ENCODE measurements at places on chromosomes 2 and 18. TPM values are rescaled to one million over a fixed set of nuclear protein-coding genes. Genes with fewer than 3 reads are reported as not detected.

- H3K4me1 ChIP-seq: no peaks in the 10 kb centered on the region
- H3K27me3 ChIP-seq: no peaks in the 10 kb centered on the region
- H3K36me3 ChIP-seq: no peaks in the 10 kb centered on the region
These were observed 364.0 kb upstream of the SLC14A2 start for GRCh38 chr18:45251236-45251635.

- H3K4me1 ChIP-seq: no peaks in the 10 kb centered on the region
- DNase-seq: no peak
- H3K27ac ChIP-seq: no peak overlapping the region
- H3K4me3 ChIP-seq: no peak overlapping the region
- H3K36me3 ChIP-seq: no peaks in the 10 kb centered on the region
These were observed 7.9 kb upstream of the TMX3 start for GRCh38 chr18:68722821-68723220.

DNA sequence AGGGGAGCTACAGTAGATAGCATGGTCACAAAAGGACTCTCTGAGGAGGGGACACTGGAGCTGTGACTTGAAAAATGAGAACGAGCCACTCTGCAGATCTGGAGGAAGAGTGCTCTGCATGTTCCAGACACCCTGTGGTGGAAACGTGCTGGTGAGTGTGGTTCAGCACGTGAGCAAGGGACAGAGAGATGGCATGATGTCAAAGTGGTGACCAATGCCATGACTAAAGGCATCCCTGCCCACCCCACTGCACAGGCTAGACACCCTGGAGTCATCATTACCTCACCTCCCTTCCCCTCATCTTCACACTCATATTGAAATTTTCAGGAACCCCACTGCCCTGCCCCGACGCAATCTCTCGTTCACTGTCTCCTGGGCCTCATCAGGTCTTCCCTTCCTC is 56.5 kb downstream of the SLC4A5 start:
- H3K4me1 ChIP-seq: peaks cover 43% of the 10 kb centered on the region
- no peaks in the 10 kb centered on the region for H3K27me3 ChIP-seq
- DNase-seq: no peak

DNA sequence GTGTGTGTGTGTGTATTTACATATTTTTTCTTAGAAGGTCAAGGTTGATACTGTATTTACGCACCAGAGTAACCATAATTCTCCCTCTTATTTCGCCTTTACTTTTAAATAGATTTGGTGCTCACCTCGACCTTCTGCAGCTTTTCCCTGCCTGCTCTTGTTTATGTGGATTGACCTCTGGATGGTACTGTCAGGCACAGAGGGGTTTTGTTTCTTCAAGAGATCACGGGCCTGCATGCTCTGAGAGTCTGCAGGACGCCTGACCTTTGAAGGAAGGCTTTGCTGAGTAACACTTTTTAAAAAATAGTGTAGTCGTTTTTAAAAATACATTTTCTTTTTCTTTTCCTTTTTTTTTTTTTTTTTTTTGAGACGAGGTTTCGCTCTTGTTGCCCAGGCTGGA is 18.1 kb upstream of the EFHD1 start:
- no peaks in the 10 kb centered on the region for H3K4me1 ChIP-seq
- no peak for DNase-seq
- H3K4me3 ChIP-seq: no peak overlapping the region
- H3K36me3 ChIP-seq: no peaks in the 10 kb centered on the region
- H3K27me3 ChIP-seq: no peaks in the 10 kb centered on the region

- H3K4me3 ChIP-seq: no peak overlapping the region
- no peak for DNase-seq
- H3K27me3 ChIP-seq: no peaks in the 10 kb centered on the region
- H3K4me1 ChIP-seq: peaks cover 13% of the 10 kb centered on the region
- H3K36me3 ChIP-seq: no peaks in the 10 kb centered on the region
These were observed 68.6 kb downstream of the FHOD3 start for GRCh38 chr18:36365836-36366775.

DNA sequence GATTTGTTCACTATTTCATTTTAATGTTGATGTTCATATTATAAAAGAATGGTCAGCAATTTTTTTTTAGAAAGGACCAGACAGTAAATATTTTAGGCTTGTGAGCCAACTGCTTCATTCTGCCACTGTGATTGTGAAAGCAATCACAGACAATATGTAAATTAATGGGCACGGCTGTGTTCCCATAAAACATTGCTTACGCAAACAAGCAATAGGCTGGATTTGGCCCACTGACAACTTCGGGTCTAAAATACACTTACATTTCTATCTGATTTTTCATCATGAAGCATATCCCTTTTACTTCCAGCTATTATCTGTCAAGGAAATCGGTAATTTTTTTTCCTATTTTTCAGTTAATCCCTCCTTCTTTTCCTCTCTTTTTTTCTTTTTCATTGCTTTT is 182.2 kb upstream of the CDH2 start:
- H3K27me3 ChIP-seq: no peaks in the 10 kb centered on the region
- H3K36me3 ChIP-seq: no peaks in the 10 kb centered on the region
- no peaks in the 10 kb centered on the region for H3K4me1 ChIP-seq
- no peak overlapping the region for H3K27ac ChIP-seq
- no peak overlapping the region for H3K4me3 ChIP-seq

DNA sequence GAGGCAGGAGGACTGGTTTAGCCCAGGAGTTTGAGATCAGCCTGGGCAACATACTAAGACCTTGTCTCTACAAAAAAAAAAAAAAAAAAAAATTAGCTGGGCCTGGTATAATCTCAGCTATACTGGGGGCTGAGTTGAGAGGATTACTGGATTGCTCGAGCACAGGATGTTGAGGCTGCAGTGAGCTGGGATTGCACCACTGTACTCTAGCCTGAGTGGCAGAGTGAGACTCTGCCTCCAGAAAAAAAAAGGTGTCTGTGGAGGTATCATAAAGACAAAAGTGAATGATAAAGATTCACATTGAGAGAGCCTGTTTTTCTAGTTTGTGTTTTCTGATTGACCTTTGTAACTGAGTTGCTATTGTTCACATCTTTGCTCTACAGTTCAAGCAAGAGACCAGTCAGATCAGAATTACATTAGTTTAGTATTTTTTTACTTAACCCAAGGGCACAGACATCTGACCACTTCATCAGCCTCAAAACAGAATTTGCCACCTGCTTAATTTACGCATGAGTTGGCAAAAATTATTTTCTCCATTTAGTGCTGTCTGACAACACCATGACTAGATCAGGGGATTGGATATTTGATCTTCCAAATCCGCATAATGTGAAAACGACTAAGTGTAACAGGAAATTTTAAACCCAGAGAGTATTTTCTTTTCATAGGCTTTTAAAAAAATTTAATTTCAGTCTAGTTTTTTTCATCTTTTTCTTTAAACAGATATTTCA is 271.0 kb downstream of the TGIF1 start:
- H3K4me1 ChIP-seq: peaks cover 45% of the 10 kb centered on the region
- no peaks in the 10 kb centered on the region for H3K27me3 ChIP-seq
- H3K27ac ChIP-seq: peak overlapping the region; percentile 4
- DNase-seq: no peak
- no peaks in the 10 kb centered on the region for H3K36me3 ChIP-seq
- H3K4me3 ChIP-seq: no peak overlapping the region

DNA sequence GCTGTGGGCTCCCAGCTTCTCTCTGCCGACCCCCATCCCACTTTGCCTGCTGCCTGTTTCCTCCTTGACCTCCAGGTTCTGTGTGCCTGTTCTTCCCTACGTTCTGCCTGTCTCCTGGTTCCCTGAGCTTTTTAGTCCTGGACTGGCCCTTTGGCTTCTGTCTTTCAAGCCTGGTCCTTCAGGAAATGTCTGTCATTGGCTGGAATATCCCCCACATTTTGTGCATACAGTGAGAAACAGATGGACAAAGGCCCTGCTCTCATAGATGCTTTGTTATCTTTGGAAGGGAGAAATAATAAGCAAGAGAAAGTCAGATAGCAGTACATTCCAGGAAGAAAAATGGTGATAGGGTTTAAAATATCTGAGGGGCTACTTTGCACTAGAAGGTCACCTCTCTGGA is 5.7 kb downstream of the MGAT5 start:
- no peak for DNase-seq
- H3K27ac ChIP-seq: no peak overlapping the region
- no peaks in the 10 kb centered on the region for H3K27me3 ChIP-seq
- no peak overlapping the region for H3K4me3 ChIP-seq
- no peaks in the 10 kb centered on the region for H3K36me3 ChIP-seq
- H3K4me1 ChIP-seq: peaks cover 11% of the 10 kb centered on the region

- no peak for DNase-seq
- H3K4me1 ChIP-seq: peaks cover 19% of the 10 kb centered on the region
- H3K4me3 ChIP-seq: no peak overlapping the region
- no peaks in the 10 kb centered on the region for H3K27me3 ChIP-seq
- no peaks in the 10 kb centered on the region for H3K36me3 ChIP-seq
These were observed 7.1 kb upstream of the EML6 start for GRCh38 chr2:54716375-54716774.

DNA sequence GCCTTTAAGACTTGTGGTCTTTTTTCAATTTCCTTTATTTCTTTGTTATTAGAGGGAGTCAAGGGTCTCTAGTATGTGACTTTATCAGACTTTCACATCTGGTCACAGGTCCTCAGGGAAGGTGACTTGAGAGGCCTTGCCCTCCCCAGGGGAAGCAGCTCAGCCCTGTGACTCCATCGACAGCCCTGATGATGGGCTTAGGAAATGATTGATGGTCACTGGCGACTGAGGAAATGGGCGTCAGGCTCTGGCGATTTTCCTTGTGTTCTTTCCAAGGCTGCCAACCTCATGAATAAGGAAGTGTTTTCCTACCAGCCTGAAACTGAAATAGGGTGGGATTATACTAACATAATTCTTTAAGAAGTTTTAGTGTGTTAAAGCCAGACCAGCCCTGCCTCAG is 21.1 kb downstream of the SERPINE2 start:
- no peaks in the 10 kb centered on the region for H3K27me3 ChIP-seq
- H3K36me3 ChIP-seq: no peaks in the 10 kb centered on the region
- DNase-seq: no peak
- H3K27ac ChIP-seq: no peak overlapping the region

DNA sequence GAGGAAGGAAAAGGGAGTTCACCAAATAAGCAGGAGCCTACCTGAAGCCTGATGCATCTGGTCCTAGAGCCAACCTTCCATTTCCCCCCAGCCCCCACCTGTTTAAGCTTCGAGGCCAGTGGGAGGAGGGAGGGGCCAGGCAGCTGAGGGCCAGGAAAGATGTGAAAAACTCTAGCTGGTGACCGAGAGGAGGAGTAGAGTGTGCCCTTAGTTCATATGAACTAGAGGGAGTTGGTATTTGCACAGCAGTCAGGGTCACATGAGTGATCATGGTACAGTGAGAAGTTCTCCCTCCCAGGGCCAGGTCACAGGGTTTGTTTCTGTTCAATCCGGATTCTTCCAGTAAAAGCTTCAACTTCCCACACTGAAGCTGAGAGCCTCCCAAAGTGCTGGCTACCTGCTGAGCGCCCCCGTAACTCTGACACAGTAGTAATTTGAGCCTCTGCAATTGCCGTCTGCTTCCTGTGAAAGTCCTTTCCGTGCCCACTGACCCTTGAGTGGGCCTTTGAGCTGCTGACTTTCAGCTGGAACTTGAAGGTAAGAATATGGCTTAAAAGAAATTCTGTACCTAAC is at the start of gene SULT1C2:
Gene SULT1C2, plus strand, starts transcription at position 362 of the 573 bp plus-strand sequence. CDS start 4,773 bp downstream, outside the sequence.
- peak within 1 kb of the TSS; percentile 26 for H3K27ac ChIP-seq
- H3K27me3 ChIP-seq: no peaks in the 10 kb centered on the region
- H3K4me1 ChIP-seq: peaks cover 15% of the 10 kb centered on the region
- H3K36me3 ChIP-seq: no peaks in the 10 kb centered on the region
- peak; percentile 79 for DNase-seq
- H3K4me3 ChIP-seq: no peak within 1 kb of the TSS

- H3K36me3 ChIP-seq: no peaks in the 10 kb centered on the region
- no peak overlapping the region for H3K27ac ChIP-seq
- no peak overlapping the region for H3K4me3 ChIP-seq
- H3K4me1 ChIP-seq: no peaks in the 10 kb centered on the region
- DNase-seq: no peak
- H3K27me3 ChIP-seq: no peaks in the 10 kb centered on the region
These were observed 69.3 kb upstream of the HPCAL1 start for GRCh38 chr2:10233131-10234012.

GRCh38 chr2:179981085-179981484 is 26.0 kb downstream of the CWC22 start:
- no peaks in the 10 kb centered on the region for H3K4me1 ChIP-seq
- H3K4me3 ChIP-seq: no peak overlapping the region
- H3K36me3 ChIP-seq: peaks cover 17% of the 10 kb centered on the region
- H3K27me3 ChIP-seq: no peaks in the 10 kb centered on the region
- H3K27ac ChIP-seq: no peak overlapping the region
- DNase-seq: no peak

DNA sequence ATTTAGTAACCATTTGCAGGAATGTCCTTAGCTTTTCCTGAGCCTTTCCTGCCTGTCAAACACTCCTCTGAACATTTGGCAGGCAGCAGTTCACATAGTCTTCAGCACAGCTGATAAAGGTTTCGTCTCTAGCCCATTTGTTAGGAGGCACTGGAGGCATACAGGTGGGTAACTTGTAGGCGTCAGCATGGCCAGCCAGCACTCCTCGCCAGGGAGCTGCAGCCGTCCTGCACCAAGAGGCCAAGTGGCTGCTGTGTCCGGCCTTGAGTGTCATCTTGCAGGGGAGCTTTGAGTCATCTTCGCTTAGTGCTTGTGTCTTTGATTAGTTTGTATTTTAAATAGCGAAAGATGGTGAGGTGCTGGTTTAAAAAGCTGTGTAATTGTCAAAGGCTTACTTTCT is 120.3 kb upstream of the NFATC1 start:
- H3K36me3 ChIP-seq: peaks cover 7% of the 10 kb centered on the region
- H3K4me3 ChIP-seq: no peak overlapping the region
- no peaks in the 10 kb centered on the region for H3K27me3 ChIP-seq
- DNase-seq: no peak
- no peak overlapping the region for H3K27ac ChIP-seq
- no peaks in the 10 kb centered on the region for H3K4me1 ChIP-seq

- DNase-seq: no peak
- no peaks in the 10 kb centered on the region for H3K36me3 ChIP-seq
- no peaks in the 10 kb centered on the region for H3K27me3 ChIP-seq
These were observed 581 bp downstream of the CAPN14 start for GRCh38 chr2:31216734-31217133.

DNA sequence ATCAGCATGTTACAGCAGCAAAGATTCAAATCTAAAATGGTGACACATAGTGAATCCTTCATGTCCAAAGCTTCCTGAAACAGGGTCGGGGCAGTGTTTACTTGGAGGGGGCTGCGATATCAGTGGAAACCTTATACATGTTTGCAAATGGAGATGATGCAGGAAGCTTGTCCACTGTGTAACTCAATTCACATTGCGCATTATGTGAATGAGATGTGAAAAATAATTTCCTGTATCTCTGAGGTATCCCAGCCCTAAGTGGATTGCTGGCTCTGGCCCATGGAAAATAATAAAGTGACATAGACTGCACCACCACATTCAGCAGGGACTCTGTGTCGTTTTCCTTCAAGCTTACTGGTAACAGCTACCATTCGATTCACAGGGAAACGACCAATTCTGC is 505.5 kb downstream of the GALR1 start:
- H3K27me3 ChIP-seq: no peaks in the 10 kb centered on the region
- H3K4me1 ChIP-seq: no peaks in the 10 kb centered on the region
- H3K36me3 ChIP-seq: no peaks in the 10 kb centered on the region
- H3K4me3 ChIP-seq: no peak overlapping the region
- no peak for DNase-seq
- H3K27ac ChIP-seq: no peak overlapping the region

CD226 gene
- total RNA-seq: 5.6 TPM

LYPD6B gene
- not detected for total RNA-seq

EPHA4 gene
- 98.9 TPM for total RNA-seq

MAPK4 gene
- 3.5 TPM for total RNA-seq

ZNF396 gene
- 14.2 TPM for total RNA-seq

UBXN2A gene
- total RNA-seq: 14.9 TPM

TMEM200C gene
- total RNA-seq: not detected

ARHGAP25 gene
- total RNA-seq: 11.7 TPM

EVX2 gene
- total RNA-seq: not detected

MOGAT1 gene
- not detected for total RNA-seq

NEUROD1 gene
- not detected for total RNA-seq

MAP3K19 gene
- total RNA-seq: not detected

All from thyroid gland (tissue), 4 donors.